Inflammatory macrophage treated with lipopolysaccharide for 1 hour (primary cell): ENCODE measurements at places on chromosomes 16 and 17.

- DNase-seq, result no peak
Measured at GRCh38 chr16:79838496-79839259, 238.1 kb upstream of the MAF start.

DNA sequence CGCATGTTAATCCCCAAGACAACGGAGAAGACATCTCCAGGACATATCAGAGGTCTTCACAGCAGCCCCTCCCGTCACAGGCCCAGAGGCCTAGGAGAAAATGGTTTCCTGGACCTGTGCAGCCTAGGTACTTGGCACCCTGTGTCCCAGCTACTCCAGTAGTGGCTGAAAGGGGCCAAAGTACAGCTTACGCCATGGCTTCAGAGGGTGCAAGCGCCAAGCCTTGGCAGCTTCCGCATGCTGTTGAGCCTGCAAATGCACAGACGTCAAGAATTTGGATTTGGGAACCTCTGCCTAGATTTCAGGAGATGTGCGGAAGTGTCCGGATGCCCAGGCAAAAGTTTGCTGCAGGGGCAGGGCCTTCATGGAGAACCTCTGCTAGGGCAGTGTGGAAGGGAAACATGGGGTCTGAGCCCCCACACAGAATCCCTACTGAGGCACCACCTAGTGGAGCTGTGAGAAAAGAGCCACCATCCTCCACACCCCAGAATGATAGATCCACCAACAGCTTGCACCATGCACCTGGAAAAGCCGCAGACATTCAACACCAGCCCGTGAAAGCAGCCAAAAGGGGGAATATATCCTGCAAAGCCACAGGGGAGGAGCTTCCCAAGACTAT is 159.3 kb upstream of the COX10 start:
- DNase-seq, result no peak

- DNase-seq, result no peak
Measured at GRCh38 chr17:31859487-31860008, 504 bp upstream of the COPRS start.

DNA sequence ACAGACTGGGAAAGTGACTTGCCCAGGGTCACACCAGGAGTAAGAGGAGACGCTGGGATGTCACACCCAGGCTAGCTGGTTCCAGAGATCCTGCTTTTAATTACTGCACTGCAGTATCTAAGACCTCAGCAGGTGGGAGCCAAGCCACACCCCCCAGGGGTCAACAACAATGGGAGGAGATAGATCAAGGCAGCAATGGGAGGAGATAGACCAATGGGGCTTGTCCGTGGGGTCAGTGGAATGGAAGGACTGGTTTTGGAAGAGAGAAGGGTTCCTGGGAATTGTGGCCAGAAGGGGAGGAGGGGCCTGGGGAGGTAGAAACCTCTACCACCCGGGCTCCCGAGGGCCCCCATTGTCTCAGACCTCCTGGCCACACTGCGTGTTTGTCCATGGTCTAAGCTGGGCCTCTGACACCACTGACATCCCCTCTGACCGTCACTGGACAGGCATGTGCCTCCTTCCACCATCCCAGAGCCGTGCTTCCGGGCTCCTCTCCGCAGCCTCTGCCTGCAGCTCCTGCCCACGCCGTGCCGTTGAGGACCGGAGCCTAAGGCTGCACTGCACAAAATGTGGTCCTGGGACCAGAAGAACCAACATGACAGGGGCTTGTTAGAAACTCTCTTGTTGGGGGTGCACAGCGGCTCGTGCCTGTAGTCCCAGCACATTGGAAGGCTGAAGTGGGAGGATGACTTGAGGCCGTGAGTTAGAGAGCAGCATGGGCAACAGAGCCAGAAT is 69.8 kb upstream of the RPH3AL start:
- DNase-seq, result no peak

- DNase-seq, result peak; percentile 8
Measured at GRCh38 chr16:9647981-9648701, 534.1 kb downstream of the GRIN2A start.

DNA sequence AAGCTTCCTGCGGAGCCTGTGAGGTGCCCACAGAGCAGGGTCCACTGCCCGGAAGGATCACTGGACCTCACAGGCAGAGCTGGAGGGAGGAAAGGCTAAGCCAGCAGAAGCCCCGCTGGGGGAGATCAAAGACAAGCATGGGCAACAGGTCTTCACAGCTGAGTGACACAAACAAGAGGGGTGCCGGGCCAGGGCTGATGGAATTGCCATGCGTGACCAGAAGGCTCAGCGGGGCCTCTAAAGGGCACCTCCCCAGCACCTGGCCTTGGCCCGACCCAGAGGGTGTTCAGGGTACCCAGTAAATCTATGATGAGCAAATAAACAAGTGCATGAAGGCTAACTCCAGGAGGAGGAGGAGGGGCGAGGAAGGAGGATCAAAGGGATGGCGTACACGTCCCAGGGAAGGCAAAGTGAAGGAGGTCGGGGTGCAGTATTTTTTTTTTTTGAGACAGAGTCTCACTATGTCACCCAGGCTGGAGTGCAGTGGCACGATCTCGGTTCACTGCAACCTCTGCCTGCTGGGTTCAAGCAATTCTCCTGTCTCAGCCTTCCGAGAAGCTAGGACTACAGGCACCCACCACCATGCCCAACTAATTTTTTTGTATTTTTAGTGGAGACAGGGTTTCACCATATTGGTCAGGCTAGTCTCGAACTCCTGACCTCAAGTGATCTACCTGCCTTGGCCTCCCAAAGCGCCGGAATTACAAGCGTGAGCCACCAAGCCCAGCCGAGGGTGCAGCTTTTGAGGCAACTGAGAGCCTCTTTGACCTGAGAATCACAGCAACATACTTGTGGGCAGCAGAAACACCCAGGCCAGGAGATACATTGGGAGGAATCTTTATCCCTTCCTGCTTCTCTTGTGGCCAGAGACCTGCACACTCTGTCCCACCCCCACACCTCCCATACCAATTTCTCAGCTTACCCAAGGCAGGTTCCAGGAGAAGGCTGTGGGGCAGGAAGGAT is 16.1 kb upstream of the EXOC7 start:
- DNase-seq, result no peak

DNA sequence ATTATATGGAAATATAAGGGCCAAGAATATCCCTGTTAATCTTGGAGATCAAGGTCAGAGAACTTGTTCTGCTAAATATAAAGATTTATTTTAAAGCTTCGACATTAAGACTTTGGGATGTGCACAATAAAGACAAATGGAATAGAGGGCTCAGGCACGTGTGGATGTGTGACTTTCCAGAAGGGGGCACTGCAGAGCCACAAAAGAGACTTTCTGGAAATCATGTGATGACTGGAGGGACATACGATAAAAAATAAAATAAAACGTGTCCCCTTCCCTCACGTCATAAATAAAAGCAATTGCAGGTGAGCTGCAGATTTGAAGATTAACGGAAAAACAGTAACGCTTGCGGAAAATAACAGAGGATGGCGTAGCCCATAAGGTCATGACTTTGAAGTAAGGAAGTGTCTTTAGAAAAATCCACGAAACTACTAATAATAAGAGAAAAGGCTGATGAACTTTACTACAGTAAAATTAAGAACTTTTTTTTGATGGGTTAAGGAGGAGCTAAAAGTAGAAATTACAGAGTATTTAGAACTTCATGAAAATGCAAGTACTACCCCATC is 9.4 kb upstream of the ENGASE start:
- DNase-seq, result peak; percentile 39

GRCh38 chr17:72365857-72366414 is 245.1 kb downstream of the SOX9 start:
- DNase-seq, result no peak

DNA sequence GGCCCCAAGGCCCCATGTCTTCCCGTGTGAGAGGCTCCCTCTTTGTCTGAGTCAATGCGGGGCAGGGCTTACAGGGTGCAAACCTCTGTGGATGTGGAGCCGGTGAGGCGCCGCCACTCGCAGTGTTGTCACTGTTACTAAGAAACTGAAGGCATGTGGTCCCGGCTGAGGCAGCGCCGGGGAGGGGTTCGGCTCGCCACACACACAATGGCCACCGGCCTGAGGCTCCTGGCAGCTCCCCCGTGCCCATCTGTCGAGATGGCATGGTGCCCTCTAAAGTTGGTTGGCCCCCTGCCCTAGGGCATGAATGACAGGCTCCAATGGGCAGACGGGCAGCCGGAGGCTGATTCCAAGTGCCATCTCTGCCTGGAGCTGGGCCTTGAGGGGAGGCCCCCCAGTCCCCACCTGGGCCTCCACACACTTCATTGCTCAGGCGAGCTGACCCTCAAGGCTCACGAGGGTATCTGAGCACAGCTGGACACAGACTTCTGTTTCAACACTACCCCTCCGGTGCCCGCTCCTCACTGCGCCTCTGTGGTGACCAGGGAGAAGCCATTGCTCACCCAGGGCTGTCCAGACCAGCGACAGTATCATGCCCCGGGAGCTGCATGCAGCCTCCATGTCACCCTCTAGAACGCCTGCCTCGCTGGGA is 137.2 kb downstream of the C16orf78 start:
- no peak for DNase-seq

GRCh38 chr17:6497496-6498221 is 53.4 kb downstream of the PIMREG start:
- DNase-seq, result no peak

DNA sequence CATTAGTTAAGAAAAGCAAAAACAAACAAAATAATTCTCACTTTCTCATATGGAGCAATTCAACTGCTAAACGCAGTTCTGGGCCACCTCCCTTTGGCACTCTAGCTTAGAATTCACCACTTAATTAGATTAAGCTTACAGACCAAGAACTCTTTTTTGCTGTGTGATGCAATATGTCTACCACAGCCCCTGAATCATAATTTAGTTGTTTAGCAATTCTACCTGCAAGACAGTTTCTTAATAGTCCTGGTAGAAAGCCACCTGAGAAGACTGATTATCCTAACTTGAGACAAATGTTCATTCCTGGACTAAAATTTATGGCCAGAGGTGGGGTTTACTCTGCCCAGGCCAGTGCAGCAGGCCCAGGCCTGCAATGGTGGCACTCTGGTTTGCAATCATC is 205.9 kb downstream of the HS3ST3A1 start:
- DNase-seq, result no peak

GRCh38 chr17:6592173-6592572 is 35.8 kb upstream of the PITPNM3 start:
- DNase-seq, result no peak

DNA sequence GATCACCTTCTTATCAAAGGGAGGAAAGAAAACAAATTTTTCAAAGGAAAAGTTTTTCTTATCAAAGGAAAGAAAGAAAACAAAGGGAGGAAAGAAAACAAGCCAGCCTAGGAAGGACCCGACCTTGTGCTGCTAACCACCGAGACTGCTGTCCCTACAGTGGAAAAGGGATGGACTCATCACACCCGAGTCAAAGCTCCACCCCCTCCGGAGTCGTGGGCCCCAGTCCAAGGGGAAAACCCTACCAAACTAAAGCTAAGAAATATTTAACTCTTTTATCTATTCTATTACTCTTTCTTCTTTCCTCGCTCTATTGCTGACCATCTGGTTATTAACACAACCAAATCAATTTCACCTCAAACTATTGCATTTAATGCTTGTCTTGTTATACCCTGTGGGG is 6.1 kb upstream of the ENDOV start:
- DNase-seq, result peak; percentile 4

- DNase-seq, result no peak
Measured at GRCh38 chr17:37062021-37062420, 113.3 kb downstream of the AATF start.

DNA sequence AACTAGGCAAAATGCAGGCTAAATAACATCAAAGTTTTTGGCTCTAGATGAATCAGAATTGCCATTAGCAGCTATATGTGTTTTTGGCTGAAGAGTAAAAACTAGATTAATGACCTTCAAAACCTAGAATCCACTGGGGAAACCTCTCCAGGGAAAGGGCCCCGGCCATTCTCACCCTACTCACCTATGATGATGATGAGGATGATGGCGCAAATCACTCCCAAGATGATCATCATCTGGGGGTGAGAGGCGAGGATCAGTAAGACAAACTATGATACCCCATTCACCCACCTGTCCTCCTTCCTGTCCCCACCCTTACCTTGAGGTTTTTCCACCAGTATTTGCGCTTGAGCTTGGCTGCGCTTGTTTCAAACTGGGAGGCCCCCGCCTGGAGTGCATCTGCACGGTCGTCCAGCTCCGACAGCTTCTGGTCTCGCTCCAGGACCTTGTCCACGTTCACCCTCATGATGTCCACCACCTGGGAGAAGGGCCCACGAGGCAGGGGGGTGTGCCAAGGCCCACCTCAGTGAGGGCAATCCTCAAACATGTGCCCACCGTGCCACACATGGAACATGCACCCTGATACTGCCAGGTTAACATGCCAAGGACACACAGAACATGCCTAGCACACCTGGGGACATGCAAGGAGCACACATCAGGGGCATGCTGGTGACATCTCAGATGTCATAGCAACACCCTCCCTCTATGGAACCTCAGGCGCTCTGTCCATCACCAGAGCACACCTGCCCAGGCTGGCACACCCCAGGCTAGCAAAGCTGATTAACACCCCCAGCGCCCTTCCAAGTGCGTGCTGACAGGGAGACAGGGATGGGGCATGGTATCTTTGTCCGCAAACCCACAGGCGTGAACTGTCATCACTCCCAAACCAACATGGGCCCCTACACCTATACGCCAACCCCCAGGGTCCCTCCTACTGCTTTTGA is 1.2 kb downstream of the VAMP2 start:
- DNase-seq, result no peak

- no peak for DNase-seq
Measured at GRCh38 chr17:55386796-55387332, 34.8 kb downstream of the MMD start.

DNA sequence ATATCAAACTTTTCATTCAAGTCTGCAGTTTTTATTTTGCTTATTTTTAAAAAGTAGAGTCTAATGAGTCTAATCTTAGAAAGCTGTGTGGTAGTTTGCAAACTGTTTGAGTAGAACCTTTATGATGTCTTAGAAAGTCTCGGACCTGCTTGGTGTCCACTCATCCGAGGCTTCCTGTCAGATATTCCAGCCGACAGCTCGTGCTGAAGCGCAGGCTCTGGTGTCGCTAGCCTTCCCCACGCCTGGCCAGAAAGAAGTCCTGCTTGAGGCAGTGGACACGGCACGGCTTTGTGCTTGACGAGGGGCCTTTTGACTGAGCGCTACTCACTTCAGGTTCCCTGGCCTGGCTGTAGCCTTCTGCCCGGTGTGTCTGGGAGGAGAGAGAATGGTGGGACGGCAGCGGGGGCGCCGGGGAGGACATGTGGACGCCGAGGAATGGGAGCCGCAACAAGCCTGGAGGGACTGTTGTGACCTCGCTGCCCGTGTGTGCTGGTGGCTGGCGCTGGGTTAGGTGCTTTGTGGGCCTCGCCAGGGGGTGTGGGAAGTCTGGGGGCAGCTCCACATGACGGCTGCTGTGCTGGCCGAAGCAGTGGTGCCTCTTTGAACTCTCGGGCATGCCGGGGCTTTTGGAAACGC is 33.5 kb downstream of the BANP start:
- no peak for DNase-seq

DNA sequence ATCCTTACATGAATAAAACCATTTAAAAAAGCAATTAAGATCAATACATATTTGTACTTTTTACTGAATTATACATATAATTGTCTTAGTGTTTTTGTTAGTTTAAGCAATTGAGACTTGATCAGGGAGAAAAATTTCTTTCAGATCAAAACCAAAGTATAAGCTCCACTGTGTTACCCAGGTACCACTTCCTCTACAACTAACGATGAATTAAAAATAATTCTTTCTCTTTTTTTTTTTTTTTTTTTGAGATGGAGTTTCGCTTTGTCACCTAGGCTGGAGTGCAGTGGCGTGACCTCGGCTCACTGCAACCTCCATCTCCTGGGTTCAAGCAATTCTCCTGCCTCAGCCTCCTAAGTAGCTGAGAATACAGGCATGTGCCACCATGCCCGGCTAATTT is 6.8 kb downstream of the FBXO47 start:
- DNase-seq, result no peak

- peak; percentile 29 for DNase-seq
Measured at GRCh38 chr16:71722801-71723536, 1.5 kb downstream of the PHLPP2 start.
